NCI-H2171 (cell line): ENCODE measurements at places on chromosomes 5 and 9.

DNA sequence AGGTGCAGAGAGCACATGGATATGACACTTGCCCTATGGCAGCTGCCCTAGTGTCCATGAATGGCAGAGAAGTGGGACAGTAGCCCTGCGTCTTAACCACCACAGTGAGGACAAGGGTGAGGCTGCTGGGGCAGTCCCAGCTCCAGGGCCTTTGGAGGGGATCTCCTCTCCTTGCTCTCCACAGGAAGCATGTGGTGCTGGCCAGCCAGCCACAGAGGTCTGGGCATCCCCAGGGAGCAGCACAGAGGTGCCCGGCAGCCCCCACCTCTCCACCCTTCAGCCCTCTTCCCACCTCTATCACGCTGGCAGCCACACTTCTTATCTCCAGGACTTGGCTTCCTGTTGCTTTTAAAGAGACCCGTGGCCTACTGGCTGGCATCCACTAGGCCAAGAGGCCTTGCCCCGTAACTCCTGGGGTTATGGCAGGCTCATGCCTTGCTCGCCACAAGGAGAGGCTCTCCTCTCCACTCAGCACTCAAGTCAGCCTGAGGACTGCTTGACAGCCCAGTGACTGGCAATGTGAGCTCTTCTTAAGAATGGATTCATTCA is 21.9 kb downstream of the CSF2 start:
- no peak for DNase-seq

GRCh38 chr5:149224282-149224681 is 47.4 kb upstream of the AFAP1L1 start:
- DNase-seq, result no peak

GRCh38 chr9:93059011-93059714 is 662 bp downstream of the SUSD3 start:
- DNase-seq, result no peak

GRCh38 chr9:26775391-26775790 is 117.2 kb downstream of the CAAP1 start:
- DNase-seq, result no peak

GRCh38 chr5:173538018-173538417 is 78.4 kb downstream of the BOD1 start:
- no peak for DNase-seq

DNA sequence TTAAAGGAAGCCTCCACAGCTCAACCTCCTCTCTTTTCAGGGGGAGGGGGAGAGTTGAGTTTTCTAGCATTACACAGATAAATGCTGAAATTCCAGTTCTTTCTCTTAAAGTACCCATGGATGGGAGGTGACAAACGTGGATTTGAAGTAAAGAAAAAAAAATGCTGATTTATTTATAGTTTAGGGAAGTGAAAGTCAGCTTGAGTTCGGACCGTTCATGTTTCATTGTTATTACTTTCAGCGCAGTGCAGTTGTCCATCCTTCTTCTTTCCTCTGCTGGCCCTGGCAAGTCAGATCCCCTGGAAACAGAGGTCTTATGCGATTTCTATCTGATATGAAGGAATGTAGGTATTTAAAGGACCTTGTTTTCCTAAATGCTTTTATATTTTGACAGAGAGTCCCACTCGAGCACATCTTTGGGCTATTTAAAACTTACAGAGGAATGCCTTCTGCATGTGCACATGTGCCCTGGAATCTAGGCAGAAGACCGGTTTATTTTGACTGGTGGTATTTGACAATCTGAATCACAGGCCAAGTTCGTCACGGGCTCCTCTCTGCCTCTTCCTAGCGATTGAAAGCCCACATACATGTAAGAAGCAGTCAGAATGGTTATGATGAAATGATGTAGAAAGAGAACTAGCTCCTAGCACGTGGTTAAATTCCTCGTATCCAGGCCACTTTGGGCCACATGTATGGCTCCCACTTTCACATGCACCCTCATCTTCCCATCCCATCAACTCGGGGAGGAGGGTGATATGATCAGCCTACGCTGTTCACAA is 385.2 kb upstream of the KLF4 start:
- no peak for DNase-seq

- DNase-seq, result no peak
Measured at GRCh38 chr9:108903420-108904103, 30.4 kb downstream of the ELP1 start.

GRCh38 chr5:123827811-123828210 is 315.8 kb downstream of the CSNK1G3 start:
- DNase-seq, result no peak
